ENCODE measurements at places on chromosomes 6 and 20. TPM values are rescaled to one million over a fixed set of nuclear protein-coding genes. Genes with fewer than 3 reads are reported as not detected.

Gene CAP2
- total RNA-seq: 15.1 TPM

Gene RPN2
- total RNA-seq: 108 TPM

GRCh38 chr6:168690271-168690670 is 249.3 kb downstream of the SMOC2 start:
- no peak for DNase-seq
- no peaks in the 10 kb centered on the region for H3K36me3 ChIP-seq
- no peak overlapping the region for H3K4me3 ChIP-seq
- H3K4me1 ChIP-seq: no peaks in the 10 kb centered on the region
- H3K27ac ChIP-seq: no peak overlapping the region
- no peaks in the 10 kb centered on the region for H3K27me3 ChIP-seq

DNA sequence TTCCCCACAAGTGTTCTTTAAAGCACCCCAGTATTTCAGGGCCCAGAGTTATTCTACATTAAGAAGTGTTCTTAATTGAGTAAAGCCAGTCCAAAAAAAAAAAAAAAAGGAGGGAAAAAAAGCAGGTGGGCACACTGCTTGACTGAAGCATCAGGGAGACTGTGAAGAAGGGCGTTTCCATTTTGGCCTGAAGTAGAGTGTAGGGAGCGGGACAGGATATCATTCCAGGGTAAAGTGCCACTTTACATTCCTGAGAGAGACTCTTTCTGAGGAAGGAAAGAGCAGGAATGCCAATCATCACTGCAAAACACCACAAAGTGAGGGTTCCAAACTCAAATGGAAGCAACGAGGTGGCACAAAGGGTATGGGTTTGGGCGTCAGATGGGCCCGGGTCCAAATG is 54.1 kb upstream of the BEND6 start:
- no peaks in the 10 kb centered on the region for H3K27me3 ChIP-seq
- H3K36me3 ChIP-seq: no peaks in the 10 kb centered on the region
- H3K4me1 ChIP-seq: no peaks in the 10 kb centered on the region
- H3K27ac ChIP-seq: no peak overlapping the region
- no peak for DNase-seq

GRCh38 chr20:51374456-51374830 is 168.1 kb downstream of the NFATC2 start:
- DNase-seq: no peak
- H3K27ac ChIP-seq: no peak overlapping the region
- H3K36me3 ChIP-seq: no peaks in the 10 kb centered on the region
- no peaks in the 10 kb centered on the region for H3K4me1 ChIP-seq

DNA sequence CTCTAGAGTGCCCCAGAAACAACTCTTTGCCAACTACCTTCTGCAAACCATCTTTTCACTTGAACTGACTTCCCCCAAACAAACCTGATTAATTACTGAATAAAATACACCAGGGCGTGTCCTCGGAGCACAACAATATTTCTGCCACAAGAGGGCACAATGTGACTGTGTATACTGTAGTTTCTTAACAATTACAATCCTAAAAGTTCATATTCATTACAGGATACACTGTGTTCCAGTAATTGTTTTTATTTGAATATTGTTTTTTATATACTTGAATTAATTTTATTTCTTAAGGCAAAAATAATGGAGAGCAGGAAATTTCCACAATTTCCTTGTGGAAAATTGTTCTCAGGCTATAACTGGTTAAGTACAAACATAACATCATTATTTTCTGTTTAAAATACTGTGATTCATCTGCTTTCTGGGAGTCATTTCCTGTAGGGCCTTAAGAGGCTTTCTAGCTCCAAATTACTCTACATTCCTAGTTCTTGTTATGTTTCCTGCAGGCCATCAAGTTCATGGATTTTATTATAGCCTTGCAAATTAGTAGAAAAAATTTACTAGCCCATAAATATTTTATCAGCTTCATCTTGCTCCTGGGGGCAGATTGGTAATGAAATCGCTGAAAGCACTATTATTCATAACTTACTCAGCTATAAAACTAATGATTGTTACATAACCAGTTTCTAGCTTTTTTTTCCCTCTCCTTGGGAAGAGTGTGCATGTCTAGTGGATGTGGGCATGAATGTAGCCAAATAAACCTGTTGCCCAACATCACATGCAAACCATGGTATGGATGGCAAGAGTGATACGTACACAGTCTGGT is 51.9 kb upstream of the SLC22A16 start:
- no peaks in the 10 kb centered on the region for H3K27me3 ChIP-seq
- H3K4me1 ChIP-seq: no peaks in the 10 kb centered on the region
- H3K36me3 ChIP-seq: no peaks in the 10 kb centered on the region
- peak overlapping the region; percentile 54 for H3K27ac ChIP-seq

Data from breast epithelium (tissue), 4 donors.